ENCODE measurements at places on chromosomes 6 and 20. TPM values are rescaled to one million over a fixed set of nuclear protein-coding genes. Genes with fewer than 3 reads are reported as not detected.

GRCh38 chr20:51393571-51393970 lies 148.9 kb downstream of the NFATC2 start:
- DNase-seq = no peak

- DNase-seq = no peak
Measured at GRCh38 chr6:87718662-87719433, 16.8 kb upstream of the AKIRIN2 start.

DNA sequence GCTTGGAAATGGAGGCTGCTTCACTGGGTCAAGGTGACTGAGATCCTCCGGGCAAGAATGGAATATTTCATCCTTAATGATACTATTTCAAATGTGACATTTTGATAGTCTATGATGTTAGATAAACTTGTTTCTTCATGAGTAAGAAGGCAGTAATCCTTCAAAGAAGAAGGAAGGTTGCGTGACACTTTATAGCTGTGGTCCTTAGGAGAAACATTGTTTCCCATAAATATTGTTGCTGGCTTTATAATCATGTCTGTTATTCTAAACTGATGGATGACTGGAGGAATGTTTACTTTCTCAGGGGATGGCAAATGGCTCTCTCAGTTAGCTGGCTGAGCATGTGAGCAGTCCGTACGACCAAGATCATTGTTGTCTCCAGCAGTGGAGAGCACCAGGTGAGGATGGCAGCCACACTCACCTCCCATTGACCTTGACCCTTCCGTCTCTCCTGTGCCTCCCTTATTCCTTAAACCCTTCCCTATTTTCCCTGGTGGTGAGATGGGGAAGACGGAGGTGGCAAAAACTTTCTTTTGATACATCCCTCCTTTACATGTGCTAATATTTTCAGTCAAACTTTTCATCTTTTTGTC lies 171.2 kb upstream of the OLIG3 start:
- DNase-seq = no peak

GRCh38 chr6:165647041-165647440 lies 16.0 kb downstream of the PDE10A start:
- no peak for DNase-seq

COX4I2 gene
- not detected for total RNA-seq

DNA sequence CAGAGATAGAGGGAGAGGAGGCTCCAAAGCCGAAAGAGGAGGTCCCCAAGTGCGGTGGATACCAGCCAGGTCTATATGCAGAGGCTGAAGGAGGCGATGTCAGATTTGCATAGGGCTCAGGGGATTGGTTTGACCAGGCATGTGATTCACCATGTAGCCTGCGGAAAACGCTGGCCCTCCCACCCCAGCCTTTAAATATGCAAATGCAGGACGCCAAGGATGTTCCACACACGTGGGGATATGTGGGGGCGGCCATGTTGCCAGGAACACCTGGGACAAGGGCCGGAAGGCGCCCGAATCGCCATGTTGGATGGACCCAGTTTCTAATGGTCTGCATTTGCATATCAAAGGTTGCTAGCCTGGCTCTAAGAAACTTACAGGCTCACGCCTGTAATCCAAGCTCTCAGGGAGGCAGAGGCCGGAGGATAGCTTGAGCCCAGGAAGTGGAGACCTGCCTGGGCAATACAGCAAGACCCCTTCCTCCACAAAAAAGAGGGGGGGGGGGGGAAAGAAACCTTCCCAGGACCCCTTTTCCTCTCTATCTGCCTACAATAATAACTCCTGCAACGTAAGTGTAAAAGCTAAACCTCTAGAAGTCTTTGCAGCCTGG lies 110.5 kb downstream of the TULP4 start:
- DNase-seq = no peak

CCM2L gene
- not detected for total RNA-seq

OPN5 gene
- total RNA-seq = not detected

SCRT2 gene
- total RNA-seq = not detected

CALHM4 gene
- total RNA-seq = not detected

DNA sequence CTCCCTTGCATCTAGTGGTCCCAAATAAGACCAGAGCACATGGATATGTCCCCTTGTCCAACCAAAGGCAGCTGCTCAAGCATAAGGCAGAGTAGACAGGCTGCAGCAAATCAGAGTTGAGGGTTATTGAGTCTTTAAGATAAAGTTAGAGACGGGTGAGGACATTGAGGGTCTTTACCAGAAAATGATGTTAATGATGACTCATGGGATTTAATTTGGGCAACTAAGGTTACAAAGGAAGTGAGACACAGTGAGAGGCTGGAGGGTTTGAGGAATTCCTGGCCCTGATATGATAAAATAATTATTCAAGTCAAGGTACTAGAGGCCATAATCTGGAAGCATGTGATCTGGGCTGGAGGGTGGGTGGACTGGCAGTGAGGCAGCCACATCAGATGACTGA lies 133.6 kb downstream of the ALDH8A1 start:
- DNase-seq = no peak

PHACTR3 gene
- total RNA-seq = not detected

- no peak for DNase-seq
Measured at GRCh38 chr20:7938058-7938457, 2.2 kb downstream of the HAO1 start.

DNA sequence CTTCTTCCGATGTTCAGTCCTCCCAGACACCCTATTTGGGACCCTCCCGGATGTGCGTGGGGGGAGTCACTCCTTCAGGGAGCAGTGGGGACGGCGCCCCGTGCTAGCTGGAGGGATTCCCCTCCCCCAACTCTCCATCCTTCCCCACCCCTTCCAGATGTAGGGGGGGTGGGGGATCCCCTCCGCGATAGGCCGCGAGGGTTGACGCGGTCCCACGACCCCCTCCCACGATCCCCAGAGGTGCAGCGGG lies 548 bp downstream of the GNL1 start:
- DNase-seq = no peak

DNA sequence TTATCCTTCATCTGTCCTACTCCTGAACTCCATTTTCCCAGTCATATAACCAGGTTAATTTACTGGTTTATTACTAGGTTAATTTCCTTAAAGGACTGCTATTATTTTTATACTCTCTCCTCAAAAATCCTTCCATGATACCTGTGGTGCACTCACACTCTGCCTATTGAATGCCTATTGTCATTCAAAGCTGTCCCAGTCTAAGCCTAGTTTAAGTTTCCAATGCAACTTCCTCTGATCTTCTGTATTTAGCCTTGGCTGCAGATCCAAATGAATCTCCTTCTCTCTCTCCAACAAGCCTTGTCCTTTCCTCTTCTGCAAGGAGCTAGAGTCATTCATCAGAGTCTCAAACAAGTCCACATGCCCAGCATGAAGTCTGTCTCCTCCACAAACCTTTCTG lies 41.3 kb upstream of the ADGRF5 start:
- no peak for DNase-seq

DNA sequence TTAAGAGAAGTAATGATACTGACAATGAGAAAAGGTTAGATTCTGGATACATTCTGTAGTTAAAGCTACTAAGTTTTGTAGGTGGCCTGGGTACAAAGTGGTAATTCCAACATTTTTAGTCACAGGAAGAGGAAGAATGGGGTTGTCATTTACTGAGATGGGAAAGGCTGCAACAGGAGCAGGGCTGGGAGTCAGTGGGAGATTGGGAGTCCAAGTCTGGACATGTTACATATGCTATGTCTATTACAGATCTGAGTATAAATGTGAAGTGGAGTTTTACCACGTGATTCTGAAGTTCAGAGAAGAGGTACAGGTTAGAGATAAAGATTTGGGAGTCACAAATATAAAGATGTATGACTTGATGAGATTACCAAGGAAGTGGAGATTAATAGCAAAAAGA lies 116.2 kb downstream of the RWDD2A start:
- no peak for DNase-seq

- DNase-seq = no peak
Measured at GRCh38 chr6:37868447-37868825, 48.9 kb downstream of the ZFAND3 start.

GRCh38 chr6:617456-618100 lies 39.3 kb downstream of the HUS1B start:
- DNase-seq = no peak

GRCh38 chr6:52647199-52647598 lies 23.7 kb upstream of the TMEM14A start:
- DNase-seq = no peak

GRCh38 chr6:87789198-87789899 lies 87.3 kb upstream of the AKIRIN2 start:
- no peak for DNase-seq

DNA sequence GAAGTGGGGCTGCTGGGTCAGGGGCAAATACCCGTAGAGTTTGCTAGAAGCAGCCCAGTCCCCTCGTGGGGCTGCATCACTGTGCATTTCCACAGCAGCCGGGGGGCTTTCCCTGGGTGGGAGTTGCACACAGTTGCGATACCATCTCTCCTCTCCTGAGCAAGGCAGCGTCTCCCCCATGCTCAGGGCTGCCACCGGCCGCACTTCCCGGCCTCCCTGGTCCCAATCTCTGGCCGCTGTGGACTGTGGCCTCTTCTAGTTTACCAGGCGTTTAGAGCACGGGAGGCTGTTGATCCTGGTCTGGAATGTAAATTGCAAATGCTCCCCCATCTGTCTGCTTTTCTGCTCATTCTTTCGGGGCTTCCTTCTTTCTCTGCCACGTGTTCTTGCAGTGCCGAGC lies 31.1 kb downstream of the OSBPL2 start:
- DNase-seq = no peak

DNA sequence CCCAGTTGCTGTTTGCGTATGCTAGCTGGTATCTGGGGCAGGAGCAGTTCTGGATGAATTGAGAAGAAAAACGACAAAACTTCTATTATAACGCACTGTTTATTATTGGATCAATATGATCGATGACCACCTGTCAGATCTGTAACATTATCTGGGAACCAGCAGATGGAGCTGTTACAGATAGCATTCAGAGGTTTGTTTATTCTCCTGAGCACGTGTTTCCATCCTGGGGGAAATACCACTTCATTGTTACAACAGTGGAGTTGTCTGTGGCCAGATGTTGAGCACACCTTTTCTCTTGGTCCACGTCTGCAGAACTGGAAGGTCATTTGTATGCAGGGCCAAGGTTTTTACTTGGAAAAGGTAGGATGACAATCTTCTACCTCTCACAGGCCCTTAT lies 16.0 kb upstream of the NKX2-2 start:
- DNase-seq = no peak

- DNase-seq = no peak
Measured at GRCh38 chr6:22827760-22828159, 258.4 kb downstream of the HDGFL1 start.

- no peak for DNase-seq
Measured at GRCh38 chr6:30613251-30614043, 3.6 kb downstream of the PPP1R10 start.

- no peak for DNase-seq
Measured at GRCh38 chr6:166173281-166173951, 5.8 kb upstream of the TBXT start.
